ENCODE measurements at places on chromosomes 4 and X. TPM values are rescaled to one million over a fixed set of nuclear protein-coding genes. Genes with fewer than 3 reads are reported as not detected.

Gene GAB3
- total RNA-seq = 5.5 TPM

Gene DGAT2L6
- not detected for total RNA-seq

DNA sequence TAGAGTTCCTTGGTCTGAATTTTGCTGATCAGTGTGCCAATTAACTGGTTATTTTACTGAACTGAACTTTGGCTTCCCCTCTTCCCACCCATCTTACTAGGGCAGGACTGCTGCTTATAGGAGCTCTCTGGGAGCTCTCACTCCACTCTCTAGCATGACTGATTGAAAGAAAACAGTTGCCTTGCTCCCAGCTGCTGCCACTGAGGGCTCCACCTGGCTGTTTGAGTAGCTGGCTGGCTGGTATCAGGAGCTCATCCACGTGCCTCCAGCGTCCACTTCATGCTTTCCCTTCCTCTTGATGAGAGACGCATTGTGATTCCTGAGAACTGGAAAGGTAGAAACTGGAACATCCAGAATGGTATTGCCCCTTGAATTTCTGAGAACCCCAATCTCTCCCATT lies 73.0 kb upstream of the KLHL13 start:
- DNase-seq = no peak

GRCh38 chr4:127548990-127549925 lies 83.5 kb upstream of the INTU start:
- DNase-seq = no peak

DNA sequence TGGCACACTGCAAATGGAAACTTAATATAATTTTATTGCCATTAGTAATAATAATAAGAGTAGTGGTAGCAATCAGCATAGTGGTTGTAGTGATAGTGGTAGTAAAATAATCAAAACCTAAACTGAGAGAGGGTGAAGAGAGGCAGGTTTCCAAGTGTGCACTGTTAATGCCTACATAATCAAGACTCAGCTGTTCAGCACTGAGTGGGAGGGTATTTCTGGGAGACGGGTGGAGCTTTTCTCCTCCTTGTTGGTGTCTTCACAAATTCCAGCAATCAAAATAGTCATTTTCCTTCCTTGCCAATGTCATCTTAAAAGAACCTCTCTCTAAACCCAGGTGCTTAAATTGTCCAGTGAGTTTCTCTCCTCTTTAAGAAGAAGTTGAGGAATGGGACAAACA lies 18.6 kb downstream of the CCDC149 start:
- no peak for DNase-seq

DNA sequence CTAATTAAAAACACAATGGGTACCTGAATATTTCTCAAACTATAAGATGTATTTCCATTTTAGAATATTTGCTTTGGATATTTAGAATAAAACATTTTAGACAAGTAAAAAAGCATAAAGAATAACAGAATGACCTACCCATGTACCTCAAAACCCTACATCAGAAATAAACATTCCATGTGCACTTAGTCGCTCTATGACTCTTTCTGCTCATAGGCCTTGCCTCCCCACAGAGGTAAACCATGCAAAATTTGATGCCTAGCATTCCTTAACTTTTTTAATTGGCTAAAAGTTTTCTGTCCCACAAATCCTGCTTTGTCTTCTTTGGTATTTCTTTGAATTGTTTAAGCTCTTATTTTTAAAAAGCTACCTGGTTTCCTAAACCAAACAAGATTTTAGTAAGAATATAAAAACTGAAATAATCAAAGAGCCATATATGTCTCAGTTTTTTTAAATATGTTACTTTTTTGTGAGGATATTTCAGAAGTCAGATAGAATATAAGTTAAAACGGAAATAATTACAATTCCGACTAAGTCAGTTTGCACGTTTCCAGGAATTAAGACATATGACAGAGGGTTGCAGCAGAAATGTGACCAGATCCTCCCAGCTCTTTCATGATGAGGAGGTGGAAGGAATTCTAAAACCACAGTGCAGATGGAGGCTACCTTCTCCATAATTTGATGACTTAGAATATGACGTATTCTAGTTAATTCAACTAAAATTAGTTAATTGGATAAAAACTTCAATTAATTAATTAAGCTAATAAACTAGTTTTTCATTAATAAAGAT lies 102.5 kb downstream of the FIP1L1 start:
- no peak for DNase-seq

Data from activated CD4-positive, alpha-beta T cell treated with anti-CD3 and anti-CD28 coated beads, Interleukin-2, amount 10 ng/mL, durations not matched to agents 7 days and 5 days (primary cell).